ENCODE measurements at places on chromosomes 4 and X.

DNA sequence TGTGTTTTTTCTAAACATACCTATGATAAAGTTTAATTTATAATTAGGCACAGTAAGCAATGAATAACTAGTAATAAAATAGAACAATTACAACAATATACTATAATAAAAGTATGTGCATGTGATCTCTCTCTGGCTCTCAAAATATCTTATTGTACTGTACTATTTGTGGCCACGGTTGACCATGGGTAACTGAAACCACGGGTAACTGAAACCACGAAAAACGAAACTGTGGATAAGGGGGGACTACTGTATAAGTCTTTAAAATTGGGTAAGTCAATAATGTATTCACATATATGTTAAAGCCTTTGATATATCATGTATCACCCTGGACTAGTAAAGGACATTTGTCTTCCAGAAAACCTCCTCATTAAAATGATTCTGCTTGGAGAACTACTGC, 20.0 kb downstream of the TMEM154 start:
- DNase-seq, result no peak

- no peak for DNase-seq
Observed at GRCh38 chr4:88811904-88812303, 114.3 kb upstream of the NAP1L5 start.

- no peak for DNase-seq
Observed at GRCh38 chr4:78372355-78372988, 179.1 kb upstream of the ANXA3 start.

DNA sequence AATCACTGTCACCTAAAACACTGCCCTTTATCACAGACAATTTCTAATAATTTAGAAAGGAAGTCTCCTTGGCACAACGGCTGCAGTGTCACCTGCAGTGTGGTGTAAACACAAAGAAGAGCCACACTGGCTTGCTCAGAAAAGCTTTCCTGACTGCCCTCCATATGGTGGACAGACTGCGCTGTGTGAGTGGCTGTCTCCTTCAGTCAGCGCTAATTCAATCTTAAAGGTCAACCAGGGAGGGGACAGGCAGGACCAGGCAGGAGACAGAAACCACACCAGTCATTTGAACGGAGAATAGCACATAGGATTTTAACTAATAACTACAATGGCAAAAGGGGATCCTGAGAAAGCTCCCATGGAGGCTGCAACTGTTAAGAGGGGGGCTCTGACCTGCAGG, 132.1 kb downstream of the NSUN7 start:
- DNase-seq, result no peak

- no peak for DNase-seq
Observed at GRCh38 chr4:64777286-64777685, 368.0 kb upstream of the TECRL start.

GRCh38 chrX:13855689-13856450, 39.0 kb upstream of the GPM6B start:
- DNase-seq, result no peak

- DNase-seq, result no peak
Observed at GRCh38 chrX:45830343-45830742, 629.7 kb upstream of the DIPK2B start.

DNA sequence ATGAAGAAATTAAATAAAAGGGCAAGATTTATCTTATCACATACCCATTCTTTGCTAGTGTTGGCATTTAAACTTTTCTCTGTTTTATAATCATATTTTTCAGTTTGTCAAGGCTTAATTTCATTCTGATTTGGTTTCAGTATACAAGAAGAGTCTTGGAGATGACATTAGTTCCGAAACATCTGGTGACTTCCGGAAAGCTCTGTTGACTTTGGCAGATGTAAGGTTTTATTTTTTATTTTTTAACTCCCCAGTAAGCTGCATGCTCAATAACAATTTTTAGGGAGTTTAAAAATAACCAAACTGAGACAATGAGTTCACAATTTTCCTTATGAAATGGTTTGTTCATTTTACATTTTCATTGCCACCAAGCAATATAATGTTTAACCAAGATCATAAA, 39.8 kb downstream of the ANXA3 start:
- no peak for DNase-seq
